ENCODE measurements at places on chromosomes 6 and 20.
A peak's percentile ranks its signal among the peaks of the same experiment; 100 is the strongest.

DNA sequence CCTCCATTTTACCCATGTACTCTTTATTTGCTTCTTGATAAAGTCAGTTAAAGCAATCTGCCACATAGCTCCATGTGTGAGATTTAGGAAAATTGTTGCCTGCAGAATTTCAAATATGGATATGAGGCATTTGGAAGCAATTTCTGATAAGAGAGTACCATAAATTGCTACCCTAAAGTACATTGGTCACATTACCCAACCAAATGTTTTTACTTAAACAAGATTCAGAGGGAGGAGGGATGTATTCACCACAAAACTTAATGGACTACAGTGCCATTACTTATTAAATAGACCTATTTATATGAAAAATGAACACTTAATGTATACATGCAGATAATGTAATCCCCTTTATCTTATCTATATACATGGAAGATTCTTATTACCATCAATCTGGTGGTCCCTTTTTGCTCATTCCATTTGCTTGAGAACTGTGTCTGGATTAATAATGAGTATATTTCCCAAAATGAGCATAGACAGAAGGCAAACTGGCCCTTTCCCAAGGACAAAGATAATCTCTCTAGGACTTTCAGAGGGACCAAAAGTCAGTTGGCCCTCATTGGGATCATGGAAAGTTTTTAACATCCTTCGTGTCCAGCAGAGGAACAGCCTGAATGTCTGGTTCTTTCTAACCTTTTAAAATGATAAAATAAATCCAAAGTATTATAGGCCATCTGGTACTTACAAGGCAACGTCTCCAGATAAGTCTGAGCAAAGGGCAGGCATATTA, 526.4 kb downstream of the CBLN4 start:
- no peak for DNase-seq

DNA sequence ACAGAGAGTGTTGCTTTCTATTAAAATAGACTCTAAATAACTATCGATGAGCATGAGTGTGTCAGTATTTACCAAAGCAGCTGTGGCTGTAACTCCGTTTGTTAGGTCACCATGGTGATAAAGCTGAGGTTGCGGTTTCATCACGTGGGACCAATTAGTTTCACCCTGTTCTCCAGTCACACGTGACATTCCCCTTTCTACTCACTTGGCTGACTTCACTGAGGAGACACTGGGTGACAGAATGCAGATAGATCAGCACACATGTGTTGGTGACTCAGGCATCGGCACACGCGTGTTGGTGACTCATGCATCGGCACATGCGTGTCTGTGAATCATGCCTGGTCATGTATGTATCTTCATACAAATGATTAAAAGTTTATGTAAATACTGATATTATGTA, 285.4 kb downstream of the THBS2 start:
- no peak for DNase-seq

DNA sequence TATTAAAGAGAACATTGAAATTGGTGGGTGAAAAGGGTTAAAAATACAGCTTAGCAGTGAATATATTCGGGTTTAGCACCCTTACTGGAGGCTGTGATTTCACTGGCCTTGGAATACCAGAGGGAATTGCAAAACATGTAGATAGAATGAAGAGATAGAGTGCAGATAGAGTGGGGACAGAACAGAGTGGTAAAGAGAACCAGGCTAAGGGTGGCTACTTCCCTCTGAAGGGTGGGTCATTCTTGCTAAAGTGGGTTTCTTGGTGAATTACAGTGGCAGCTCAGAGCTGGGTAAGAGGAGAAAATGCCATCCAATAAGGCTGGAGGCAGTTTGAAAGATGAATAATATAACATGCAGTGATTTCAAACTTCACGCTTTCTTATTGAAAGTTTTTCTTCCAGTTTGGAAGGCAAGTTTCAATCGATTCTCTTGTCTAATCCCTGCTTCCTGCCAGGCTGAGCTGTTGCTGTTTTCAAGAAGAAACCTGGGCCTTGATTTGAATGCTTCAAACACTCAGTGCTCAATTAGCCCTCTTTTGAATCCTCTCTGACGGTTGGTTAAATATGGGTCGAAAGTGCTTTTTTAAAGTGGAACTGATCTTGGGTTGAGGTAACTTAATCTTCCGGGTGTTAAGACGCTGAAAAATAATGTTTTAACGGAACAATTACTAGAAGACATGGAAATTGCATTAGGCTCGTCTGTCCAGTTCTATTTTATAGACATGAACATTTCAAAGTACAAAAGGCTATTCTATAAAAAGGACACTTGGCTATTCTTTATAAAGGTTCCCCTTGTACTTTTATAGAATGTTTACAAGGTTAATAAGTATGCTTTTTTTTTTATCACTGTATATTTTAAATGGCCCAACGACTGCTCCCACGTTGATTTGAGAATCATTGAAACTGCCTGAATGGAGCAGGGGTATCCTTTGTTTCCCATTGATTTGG, 203.3 kb downstream of the BCAS1 start:
- DNase-seq, result peak; percentile 47

- no peak for DNase-seq
Observed at GRCh38 chr6:47064274-47064673, 22.1 kb upstream of the ADGRF1 start.

- DNase-seq, result no peak
Observed at GRCh38 chr6:53067849-53068361, 2.7 kb downstream of the FBXO9 start.

- no peak for DNase-seq
Observed at GRCh38 chr20:24533449-24533848, 64.0 kb downstream of the SYNDIG1 start.

GRCh38 chr6:21505574-21505990, 88.0 kb upstream of the SOX4 start:
- DNase-seq, result no peak

GRCh38 chr20:54680872-54681619, 205.7 kb downstream of the DOK5 start:
- DNase-seq, result peak; percentile 61

DNA sequence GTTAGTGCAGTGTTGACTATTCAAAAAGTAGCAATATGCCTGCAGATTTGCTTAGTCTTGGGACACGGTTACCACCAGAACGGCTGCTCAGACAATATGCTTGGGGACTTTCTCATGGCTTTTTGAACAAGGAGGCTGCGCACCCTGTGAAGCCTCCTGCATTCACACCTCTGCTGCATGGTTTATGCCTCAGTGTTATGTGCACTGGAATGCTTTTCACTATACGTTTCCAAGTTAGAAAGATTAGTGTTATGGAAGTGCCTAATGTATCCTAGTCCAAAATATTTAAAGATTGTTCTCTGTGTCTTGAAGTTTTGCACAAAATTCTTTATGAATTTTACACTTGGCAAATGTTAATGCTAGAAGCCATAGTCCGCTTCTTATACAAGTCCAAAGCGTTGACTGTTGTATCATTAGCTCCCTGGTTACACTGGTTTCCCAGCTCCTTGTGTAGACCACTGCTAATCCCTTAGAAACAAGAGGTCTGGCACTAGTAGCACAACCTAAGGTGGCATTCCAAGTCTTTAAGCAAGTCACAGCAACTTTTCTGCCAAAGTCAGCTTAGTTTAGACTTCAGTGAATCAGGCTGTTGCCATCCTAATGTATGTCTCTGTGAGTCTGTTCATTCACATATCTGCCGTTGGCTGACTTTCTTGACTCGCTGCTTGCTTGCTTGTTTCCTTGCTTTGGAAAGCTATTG, 26.3 kb upstream of the SLC22A1 start:
- DNase-seq, result no peak

- no peak for DNase-seq
Observed at GRCh38 chr20:45962031-45962755, 9.8 kb downstream of the ZNF335 start.

- DNase-seq, result no peak
Observed at GRCh38 chr6:73878403-73878802, 182.4 kb downstream of the CD109 start.

GRCh38 chr6:156379392-156380289, 397.5 kb upstream of the ARID1B start:
- DNase-seq, result no peak

DNA sequence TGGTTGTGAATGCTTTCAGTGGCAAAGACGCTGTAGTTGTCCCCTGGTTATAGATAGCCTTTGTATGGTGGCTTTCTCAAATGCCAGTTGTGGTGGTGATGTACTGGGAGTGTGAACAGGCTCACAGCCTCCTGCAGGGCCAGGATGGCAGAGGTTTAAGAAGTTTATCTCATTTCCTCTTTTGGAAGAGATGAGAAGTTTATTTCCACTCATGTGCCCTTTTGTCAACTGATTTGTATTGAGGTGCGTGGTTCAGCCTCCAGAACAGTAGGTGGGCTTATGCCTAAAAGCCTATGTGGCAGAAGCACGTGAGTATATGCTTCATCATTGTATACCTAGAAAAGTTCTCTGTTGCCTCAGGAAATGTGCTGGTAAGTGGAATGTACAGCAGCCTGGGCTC, 13.7 kb upstream of the ZFP57 start:
- no peak for DNase-seq
